ENCODE measurements at places on chromosomes 12 and 14. TPM values are rescaled to one million over a fixed set of nuclear protein-coding genes. Genes with fewer than 3 reads are reported as not detected.
A peak's percentile ranks its signal among the peaks of the same experiment; 100 is the strongest.

The SPTLC2 gene
- 22.1 TPM for polyA plus RNA-seq

GRCh38 chr12:54197431-54197909 is 8.7 kb upstream of the SMUG1 start:
- H3K4me1 ChIP-seq = peaks cover 25% of the 10 kb centered on the region
- H3K27me3 ChIP-seq = peaks cover 85% of the 10 kb centered on the region
- H3K4me3 ChIP-seq = peak overlapping the region; percentile 35

DNA sequence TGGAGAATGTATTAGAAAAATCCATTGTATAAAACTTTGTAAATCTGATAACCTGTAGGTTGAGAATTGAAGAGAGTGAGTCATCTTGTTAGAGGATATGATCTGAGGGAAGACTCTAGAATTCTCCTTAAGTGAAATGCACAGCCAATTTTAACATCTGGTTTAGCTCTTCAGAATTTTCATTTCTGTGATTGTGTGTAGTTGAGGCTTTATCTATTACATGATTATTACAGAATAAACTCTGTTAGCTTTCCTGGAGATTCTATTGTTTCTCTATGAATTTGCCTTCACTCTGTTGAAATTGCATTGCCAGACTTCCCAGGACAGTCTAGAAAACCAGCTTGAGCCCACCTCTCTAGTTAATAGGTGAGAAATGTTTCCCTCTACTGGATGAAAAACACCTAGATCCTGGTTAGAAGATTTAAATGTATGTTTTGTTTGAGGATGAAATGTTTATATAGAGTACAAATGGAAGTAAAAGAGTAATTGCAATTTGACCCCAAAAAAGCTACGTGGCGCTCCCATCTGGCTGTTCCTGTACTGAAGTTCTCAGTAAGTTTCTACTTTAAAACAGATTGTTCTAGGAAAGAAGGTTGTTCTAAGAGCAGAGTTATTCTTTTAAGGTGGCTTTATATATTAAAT is 2.9 kb downstream of the NUDT4 start:
- no peaks in the 10 kb centered on the region for H3K36me3 ChIP-seq
- DNase-seq = no peak
- peaks cover 59% of the 10 kb centered on the region for H3K4me1 ChIP-seq
- H3K27me3 ChIP-seq = no peaks in the 10 kb centered on the region
- peak overlapping the region; percentile 98 for H3K4me3 ChIP-seq
- H3K27ac ChIP-seq = no peak overlapping the region

The SRRM4 gene
- polyA plus RNA-seq = not detected

The ZDHHC17 gene
- polyA plus RNA-seq = 14.1 TPM

DNA sequence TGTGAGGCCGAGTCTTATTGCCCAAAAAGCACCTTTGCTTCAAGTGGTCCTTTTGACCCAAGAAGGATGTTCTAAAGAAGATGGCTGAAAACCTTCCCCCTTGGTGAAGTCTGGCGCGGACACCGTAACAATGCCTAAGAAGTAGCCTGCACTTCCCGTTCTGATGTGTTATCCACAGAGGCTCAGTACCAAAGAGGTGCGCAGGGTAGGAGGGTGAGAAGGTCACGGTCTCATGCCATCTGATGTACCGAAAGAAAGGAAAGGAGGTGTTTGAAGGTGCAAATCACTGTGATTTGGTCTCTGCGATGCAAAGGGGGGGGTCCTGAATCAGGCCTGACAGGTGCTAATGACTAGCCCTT is 9.9 kb downstream of the PEBP1 start:
- no peaks in the 10 kb centered on the region for H3K27me3 ChIP-seq
- peaks cover 8% of the 10 kb centered on the region for H3K36me3 ChIP-seq
- no peak for DNase-seq
- no peak overlapping the region for H3K27ac ChIP-seq
- no peak overlapping the region for H3K4me3 ChIP-seq
- H3K4me1 ChIP-seq = no peaks in the 10 kb centered on the region
